ENCODE measurements at places on chromosomes 16 and 17. TPM values are rescaled to one million over a fixed set of nuclear protein-coding genes. Genes with fewer than 3 reads are reported as not detected.

Gene SOST
- total RNA-seq, result under 0.01 TPM

Gene CHD3
- 69.9 TPM for total RNA-seq

Gene SECTM1
- total RNA-seq, result 70.6 TPM

Gene ABCC3
- total RNA-seq, result 0.93 TPM

Gene RDM1
- total RNA-seq, result 1.4 TPM

Gene RNU2-1
- total RNA-seq, result not detected

Gene CLDN9
- total RNA-seq, result not detected

Gene NXPH3
- 0.36 TPM for total RNA-seq

Gene BFAR
- 151 TPM for total RNA-seq

Gene CEP295NL
- 3.4 TPM for total RNA-seq

Gene KRTAP4-1
- not detected for total RNA-seq

Gene RNF227
- 1.5 TPM for total RNA-seq

Gene RAMP2
- total RNA-seq, result 0.67 TPM

Gene DHRS7C
- total RNA-seq, result not detected

Gene XPO6
- 179 TPM for total RNA-seq

Gene ASGR1
- 1.2 TPM for total RNA-seq

Gene WNK4
- total RNA-seq, result not detected

Gene SF3B3
- total RNA-seq, result 169 TPM

Gene TNS4
- not detected for total RNA-seq

Gene RHBDL1
- 0.69 TPM for total RNA-seq

Gene HAS3
- 0.36 TPM for total RNA-seq

Gene TBX4
- not detected for total RNA-seq

Gene CD7
- under 0.01 TPM for total RNA-seq

Gene NPIPB13
- total RNA-seq, result 1.00 TPM

Gene BRIP1
- 18.4 TPM for total RNA-seq

Gene EDC4
- total RNA-seq, result 61.1 TPM

Gene CLEC19A
- not detected for total RNA-seq

Gene IL34
- not detected for total RNA-seq

Gene C17orf67
- 0.69 TPM for total RNA-seq

Gene TBX2
- 25.5 TPM for total RNA-seq
